EH (cell line): ENCODE measurements at places on chromosomes 11 and 22.

DNA sequence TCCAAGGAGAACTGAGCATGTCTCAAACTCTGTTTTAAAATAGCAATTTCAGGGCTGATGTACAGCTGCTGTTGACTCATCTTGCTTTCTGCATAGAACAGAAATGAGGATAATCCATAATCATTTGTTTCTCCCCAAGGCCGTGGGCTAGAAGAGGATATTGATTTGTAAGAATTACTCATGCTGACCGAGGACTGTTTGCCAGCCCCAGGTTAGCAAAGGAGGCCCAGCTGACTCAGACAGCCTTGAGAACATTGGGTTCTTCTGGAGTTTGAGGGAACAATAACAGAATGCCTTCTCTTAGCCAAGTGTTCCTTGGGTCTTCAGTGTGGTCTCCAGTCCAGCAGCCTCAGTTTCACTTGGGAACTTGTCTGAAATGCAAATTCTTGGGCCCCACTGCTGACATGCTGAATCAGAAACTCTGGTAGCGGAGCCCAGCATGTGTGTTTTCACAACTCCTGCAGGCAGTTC lies 92.0 kb downstream of the ZC3H12C start:
- no peak for DNase-seq

GRCh38 chr11:32435942-32436750 lies 807 bp upstream of the WT1 start:
- DNase-seq: no peak

- DNase-seq: no peak
Observed at GRCh38 chr11:35735411-35735810, 72.8 kb downstream of the TRIM44 start.

DNA sequence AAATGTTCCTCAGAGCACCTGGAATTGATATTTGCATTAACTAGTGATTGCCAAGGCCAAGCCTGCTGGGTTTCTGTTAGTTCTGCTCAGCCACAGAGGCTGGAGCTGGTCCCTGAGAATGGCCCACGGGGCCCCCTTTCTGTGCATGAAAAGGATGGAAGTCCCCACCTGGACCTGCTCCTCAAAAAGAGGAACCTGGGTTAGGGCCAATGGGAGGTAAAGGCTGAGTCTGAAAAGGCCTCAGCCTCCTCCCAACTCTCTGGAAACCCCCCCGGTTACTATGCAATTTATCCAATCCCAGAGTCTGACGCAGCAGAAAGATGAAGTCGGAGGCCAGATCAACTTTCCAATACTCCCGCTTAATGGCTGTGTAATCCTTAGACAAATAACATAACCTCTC lies 6.8 kb upstream of the CREB3L1 start:
- DNase-seq: no peak

DNA sequence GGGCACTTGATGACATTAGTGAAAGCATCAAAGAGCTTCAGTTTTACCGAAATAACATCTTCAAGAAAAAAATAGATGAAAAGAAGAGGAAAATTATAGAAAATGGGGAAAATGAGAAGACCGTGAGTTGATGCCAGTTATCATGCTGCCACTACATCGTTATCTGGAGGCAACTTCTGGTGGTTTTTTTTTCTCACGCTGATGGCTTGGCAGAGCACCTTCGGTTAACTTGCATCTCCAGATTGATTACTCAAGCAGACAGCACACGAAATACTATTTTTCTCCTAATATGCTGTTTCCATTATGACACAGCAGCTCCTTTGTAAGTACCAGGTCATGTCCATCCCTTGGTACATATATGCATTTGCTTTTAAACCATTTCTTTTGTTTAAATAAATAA lies 10.6 kb downstream of the REXO2 start:
- no peak for DNase-seq

- no peak for DNase-seq
Observed at GRCh38 chr11:47447906-47448305, 1.0 kb downstream of the RAPSN start.

DNA sequence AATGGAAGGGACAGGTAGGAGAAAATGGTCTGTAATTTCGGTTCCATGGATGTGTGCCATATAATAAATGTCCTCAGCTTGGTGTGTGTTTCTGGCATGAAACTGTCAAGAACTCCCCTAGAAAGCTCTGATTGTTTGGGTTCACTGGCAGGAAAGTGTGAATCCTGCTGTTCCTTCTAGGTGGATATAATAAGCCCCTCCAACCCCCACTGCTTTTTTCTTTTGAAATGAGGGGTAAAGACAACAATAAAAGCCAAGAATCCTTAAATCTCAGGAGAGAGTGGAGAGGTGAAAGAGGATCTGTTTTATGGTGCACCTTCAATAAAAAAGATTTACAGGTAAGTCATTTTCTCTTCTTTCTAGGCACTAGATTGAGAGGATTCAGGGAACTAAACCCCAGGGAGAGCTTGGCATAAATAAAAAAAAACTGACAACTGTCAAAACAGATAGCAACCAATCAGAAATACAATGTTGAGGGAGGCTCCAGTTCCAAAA lies 74.9 kb downstream of the CACNG2 start:
- no peak for DNase-seq

- no peak for DNase-seq
Observed at GRCh38 chr11:102313238-102313940, 3.9 kb upstream of the BIRC3 start.

- DNase-seq: peak; percentile 58
Observed at GRCh38 chr11:125773516-125773915, 5.1 kb downstream of the PATE2 start.

- no peak for DNase-seq
Observed at GRCh38 chr11:40407355-40407754, 1052.1 kb downstream of the LRRC4C start.

DNA sequence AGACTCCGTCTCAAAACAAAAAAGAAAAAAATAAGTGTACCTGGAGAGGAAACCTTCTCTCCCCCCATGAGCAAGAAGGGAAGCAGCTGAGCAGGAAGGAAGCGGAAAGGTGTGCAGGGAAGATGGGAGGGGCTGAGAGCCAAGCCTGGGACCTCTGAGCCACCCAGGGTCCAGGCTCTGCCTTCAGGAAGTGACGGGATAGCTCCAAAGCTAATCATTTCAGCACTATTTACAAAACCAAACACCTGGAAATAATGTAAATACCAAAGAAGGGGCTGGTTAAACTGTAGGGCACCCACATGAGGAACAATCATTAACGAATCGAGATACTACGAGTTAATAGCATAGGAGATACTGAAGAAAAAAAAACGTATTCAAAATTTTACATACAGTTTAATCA lies 27.9 kb downstream of the ARRB1 start:
- no peak for DNase-seq

DNA sequence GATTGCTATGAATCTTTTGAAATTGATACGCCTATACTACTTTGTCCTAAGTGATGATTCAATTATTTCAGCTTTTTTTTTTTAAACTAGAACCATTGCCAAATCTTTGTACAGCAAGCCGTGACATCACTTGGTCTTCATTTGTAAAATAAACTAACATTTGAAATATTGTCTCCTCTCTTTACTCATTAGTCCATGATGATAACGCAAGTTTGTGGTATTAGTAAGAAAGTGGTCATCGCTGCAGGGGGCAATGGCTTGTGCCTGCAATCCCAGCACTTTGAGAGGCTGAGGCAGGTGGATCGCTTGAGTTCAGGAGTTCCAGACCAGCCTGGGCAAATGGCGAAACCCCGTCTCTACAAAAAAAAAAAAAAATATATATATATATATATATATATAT lies 12.9 kb upstream of the ARHGAP42 start:
- DNase-seq: peak; percentile 56

- DNase-seq: no peak
Observed at GRCh38 chr11:118956847-118957469, 860 bp downstream of the UPK2 start.

GRCh38 chr11:70230151-70230839 lies 27.2 kb downstream of the FADD start:
- peak; percentile 49 for DNase-seq

- DNase-seq: peak; percentile 57
Observed at GRCh38 chr11:17296852-17297559, 20.5 kb downstream of the NUCB2 start.

- DNase-seq: no peak
Observed at GRCh38 chr11:69035150-69035945, 13.4 kb upstream of the TPCN2 start.

- peak; percentile 34 for DNase-seq
Observed at GRCh38 chr11:1640076-1640946, 10.7 kb downstream of the KRTAP5-5 start.

DNA sequence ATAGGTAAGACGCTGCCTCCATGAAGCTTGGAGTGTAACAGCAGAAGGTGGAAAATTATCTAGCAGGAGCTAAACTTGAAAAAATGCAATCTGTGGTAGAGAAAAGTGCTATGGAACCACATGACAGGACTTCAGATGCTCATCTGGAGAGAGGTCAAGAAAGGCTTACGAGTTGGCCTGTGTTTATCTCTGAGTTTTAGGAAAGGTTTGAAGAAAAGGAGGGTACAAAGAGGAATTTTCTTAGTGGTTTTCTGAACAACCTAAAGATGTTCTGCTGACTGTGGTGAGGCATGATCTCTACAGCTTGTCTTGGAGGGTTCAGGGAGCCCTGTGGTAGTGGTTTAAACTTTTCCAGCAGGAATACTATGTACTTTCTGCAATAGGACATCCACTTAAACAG lies 8.2 kb downstream of the FJX1 start:
- DNase-seq: no peak

DNA sequence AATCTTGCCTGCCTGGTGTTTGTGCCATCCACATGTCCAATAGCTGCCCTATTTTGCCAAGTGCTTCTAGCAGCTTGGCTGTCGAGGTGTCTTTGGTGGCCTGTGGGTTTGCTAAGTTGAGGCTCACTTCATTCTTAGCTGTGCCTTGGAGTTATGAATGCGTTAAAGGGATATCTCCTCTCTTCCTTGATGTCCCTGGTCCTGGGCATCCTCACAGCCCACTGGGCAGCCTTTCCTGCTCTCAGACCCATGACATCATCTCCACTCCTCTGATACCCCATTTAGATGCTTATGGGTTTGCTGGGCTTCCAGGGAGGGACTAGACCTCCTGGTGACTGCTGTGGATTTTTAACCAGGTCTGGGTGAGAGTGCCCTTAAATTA lies 1.3 kb downstream of the LDLRAD3 start:
- DNase-seq: no peak

DNA sequence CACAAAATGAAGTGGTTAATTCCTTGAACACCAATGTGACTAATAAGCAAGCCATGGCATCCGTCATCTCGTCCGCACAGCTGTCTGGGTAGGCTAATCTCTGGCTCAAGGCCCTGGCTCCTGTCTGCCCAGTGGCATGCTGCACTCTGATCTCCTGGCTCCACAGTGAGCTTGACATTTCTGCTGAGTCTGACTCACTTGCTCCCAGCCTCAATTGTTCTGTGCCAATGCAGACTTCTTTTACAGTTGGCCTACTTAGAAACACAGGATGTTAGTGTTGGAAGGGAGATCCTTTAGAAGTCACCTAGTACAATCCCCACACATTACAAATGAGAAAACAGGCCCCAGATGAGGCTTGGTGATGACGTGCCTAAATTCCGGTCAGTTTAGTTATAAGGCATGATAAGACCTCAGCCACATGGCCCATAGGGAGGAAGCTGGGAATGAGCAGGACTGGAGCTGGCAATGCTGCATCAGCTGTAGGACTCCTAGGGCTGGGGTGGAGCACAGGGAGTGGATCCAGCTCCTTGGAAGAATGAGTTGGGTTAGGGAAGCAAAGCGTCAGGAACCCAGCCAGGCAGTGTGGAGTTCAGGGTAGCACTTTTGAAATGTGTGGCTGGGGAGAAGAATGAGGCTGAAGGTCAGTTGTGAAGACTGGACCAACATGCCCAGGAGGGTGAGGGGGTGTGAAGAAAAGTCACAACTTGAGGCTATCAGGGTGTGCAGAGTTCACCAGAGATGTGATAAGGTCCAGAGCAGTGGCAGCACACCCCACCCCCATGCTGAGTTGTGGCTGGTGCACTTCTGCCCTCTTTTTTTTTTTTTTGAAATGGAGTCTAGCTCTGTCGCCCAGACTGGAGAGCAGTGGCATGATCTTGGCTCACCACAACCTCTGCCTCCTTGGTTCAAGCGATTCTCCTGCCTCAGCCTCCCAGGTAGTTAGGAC lies 70.2 kb upstream of the EED start:
- peak; percentile 99 for DNase-seq

- no peak for DNase-seq
Observed at GRCh38 chr11:69774354-69775162, 583 bp downstream of the FGF4 start.

- no peak for DNase-seq
Observed at GRCh38 chr11:113817626-113818025, 38.0 kb downstream of the CLDN25 start.

- DNase-seq: peak; percentile 73
Observed at GRCh38 chr11:115503083-115503885, 931 bp downstream of the CADM1 start.

GRCh38 chr11:66694732-66695207 lies 17.1 kb upstream of the RBM4B start:
- peak; percentile 97 for DNase-seq

DNA sequence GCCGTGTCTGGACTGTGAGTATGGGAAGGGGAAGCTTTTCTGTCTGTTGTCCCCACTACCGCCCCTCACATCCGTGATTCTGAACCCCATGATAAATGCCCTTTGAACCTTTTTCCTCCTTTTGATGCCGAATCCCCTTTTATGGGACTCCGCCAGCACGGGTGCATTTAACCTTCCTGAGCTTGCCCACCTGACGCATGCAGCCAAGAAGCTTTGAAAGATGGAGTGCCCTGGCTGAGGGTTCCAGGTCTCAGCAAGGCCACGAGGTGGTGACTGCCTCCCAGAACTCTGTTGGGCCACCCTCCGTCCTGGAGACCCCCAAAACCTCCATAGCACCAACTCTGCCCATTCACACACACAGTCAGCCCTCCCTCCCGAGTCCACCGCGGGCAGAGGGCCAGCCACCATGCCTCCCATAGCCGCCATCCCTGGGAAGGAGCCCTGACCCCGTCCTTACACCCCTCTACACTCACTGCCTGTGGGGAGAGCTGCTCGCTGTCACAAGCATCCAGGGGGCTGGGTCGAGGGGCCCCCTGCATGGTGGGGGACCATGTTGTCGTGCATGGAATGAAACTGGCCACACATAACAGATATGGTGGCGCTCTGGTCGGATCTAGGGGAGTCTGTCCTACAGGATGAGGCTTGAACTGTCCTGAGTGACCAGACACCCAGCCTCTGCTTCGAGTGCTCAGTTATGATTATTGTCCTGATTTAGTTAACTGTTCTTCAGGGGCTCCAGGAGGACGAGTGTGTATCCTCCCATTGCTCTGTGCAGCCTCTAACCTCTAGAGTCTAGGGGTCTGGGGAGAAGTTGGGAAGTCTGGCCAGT lies 822 bp upstream of the COMT start:
- DNase-seq: peak; percentile 27

GRCh38 chr11:9001736-9002135 lies 2.1 kb downstream of the NRIP3 start:
- DNase-seq: peak; percentile 92

DNA sequence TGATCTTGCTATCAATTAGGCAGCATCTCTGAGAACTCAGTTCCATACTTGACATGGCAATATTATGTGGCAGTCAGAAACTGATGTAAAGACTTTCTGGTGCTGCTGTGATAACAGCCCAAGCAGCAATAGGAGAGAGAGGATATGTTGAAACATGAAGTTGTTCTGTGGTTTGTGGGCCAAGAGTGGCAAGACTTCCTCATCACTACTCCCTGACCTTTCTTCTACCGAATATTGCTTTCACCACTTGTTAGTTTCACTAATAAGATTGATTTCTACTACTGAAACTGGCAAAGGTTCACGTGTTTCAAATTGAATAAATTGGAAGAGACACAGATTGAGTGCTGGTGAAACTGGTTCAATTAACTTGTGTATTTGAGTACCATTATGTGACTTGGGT lies 852.6 kb upstream of the RAG2 start:
- DNase-seq: no peak
